HepG2 (cell line): ENCODE measurements at places on chromosomes 5 and 9. TPM values are rescaled to one million over a fixed set of nuclear protein-coding genes. Genes with fewer than 3 reads are reported as not detected.
A peak's percentile ranks its signal among the peaks of the same experiment; 100 is the strongest.

Gene PCDHGA5
- total RNA-seq = 0.11 and 0.27 TPM in 2 replicates

Gene SPINK6
- not detected in 2 replicates for total RNA-seq

Gene PCDH12
- total RNA-seq = not detected in 2 replicates

GRCh38 chr5:171437286-171437821 is 17.9 kb downstream of the FGF18 start:
- no peaks in the 10 kb centered on the region for H3K36me3 ChIP-seq
- DNase-seq = no peak
- peaks cover 26% of the 10 kb centered on the region for H3K4me1 ChIP-seq
- H3K27ac ChIP-seq = no peak overlapping the region

- H3K4me3 ChIP-seq = no peak overlapping the region
- no peaks in the 10 kb centered on the region for H3K27me3 ChIP-seq
- no peak overlapping the region for H3K27ac ChIP-seq
- no peak for DNase-seq
Measured at GRCh38 chr5:14552017-14552416, 29.6 kb upstream of the OTULINL start.

DNA sequence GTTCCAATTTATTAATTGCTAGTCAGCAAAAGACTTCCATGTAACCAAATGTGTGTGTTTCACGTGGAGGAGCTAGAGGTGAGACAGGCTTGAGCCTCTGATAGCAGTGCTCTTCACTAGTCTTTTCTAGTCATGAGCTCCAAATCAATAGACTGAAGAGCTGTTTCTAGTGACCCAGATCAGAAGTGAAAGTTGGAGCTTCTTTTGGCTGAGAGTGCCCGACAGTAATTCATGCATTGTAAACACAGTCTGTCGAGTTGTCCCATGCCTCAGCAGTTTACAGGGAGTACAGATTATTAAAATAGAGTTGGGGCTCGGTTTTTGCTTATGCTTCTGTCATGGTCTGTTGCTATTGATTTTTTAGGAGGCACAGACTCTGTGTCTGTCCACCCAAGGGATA is 793.1 kb downstream of the DTWD2 start:
- no peaks in the 10 kb centered on the region for H3K36me3 ChIP-seq
- H3K4me1 ChIP-seq = no peaks in the 10 kb centered on the region
- no peak overlapping the region for H3K4me3 ChIP-seq
- no peaks in the 10 kb centered on the region for H3K27me3 ChIP-seq
- H3K27ac ChIP-seq = no peak overlapping the region
- DNase-seq = no peak

DNA sequence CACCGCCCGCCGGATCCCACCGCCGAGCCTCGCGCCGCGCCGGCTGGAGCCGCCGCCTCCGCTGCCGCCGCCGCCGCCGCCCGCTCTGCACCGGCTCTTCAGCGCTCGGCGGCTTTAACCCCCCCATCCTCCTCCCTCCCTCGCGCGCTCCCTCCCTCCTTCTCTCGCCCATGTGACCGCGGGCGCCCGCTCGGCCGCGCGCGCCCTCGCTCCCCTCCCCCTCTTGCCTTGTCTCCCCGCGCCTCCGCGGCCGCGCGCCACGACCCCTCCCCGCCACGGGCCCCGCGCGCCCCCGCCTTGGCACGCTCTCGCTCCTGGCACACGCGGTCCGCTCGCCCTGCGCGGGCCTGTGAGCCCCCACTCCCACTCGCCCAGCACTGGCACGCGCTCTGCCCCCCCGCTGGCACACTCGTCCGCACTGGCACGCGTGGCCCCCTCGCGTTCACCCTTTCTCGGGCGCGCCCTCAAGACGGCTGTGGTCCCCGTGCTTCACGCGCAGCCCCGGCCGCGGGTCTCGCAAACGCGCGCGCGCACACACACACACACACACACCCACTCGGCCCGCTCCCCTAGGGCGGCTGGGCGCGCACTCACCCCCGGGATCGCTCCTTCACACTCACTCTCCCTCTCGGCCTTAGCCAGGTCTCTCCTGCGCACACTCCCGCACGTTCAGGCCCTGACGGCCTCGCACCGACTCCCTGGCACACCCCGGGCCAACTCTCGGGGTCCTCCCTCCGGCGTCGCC is at the start of gene CNTFR:
Gene CNTFR (minus strand): TSS at position 89 of the 745 bp plus-strand sequence. CDS start 20,743 bp downstream, outside the sequence.
- no peak within 1 kb of the TSS for H3K27ac ChIP-seq
- peaks cover 28% of the 10 kb centered on the region; the same call in 1 of the 2 replicates for H3K4me1 ChIP-seq
- DNase-seq = no peak
- no peaks in the 10 kb centered on the region for H3K36me3 ChIP-seq
- no peak within 1 kb of the TSS for H3K4me3 ChIP-seq
- peaks cover 92% of the 10 kb centered on the region for H3K27me3 ChIP-seq

DNA sequence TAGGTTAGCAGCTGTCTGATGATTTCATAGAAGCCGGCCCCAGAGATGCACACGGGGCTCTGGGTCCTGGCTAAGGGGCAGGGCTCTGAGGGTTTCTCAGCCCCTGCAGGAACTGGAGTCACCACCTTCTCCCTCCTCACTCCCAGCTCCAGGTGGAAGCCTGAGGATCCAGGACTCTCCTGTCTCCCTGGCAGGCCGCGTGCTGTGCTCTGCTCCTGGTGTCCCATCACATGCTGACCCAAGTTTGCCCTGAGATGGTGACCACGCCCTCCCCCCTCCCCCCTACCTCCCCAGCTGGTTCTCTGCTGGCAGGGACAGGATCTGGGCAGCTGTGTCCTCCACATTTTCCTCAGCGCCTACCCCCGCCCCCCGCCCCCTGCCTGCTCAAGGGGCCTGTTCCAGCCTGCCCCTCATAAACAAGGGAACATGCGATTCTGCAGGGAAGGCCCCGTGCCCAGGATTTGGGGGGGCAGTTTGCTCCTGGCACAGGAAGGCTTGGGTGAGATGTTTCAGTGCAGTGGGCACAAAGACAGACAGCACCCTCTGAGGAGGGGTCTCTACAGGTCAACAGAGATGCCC is 87.4 kb downstream of the PSD2 start:
- no peaks in the 10 kb centered on the region for H3K4me1 ChIP-seq
- no peak for DNase-seq
- H3K27me3 ChIP-seq = peaks cover 4% of the 10 kb centered on the region; the same call in 1 of the 2 replicates
- H3K4me3 ChIP-seq = no peak overlapping the region
- no peak overlapping the region for H3K27ac ChIP-seq
- H3K36me3 ChIP-seq = no peaks in the 10 kb centered on the region

GRCh38 chr5:151449297-151449696 is 1.9 kb downstream of the SLC36A1 start:
- DNase-seq = no peak
- peaks cover 63% of the 10 kb centered on the region for H3K4me1 ChIP-seq
- H3K27ac ChIP-seq = no peak overlapping the region
- no peak overlapping the region for H3K4me3 ChIP-seq
- no peaks in the 10 kb centered on the region for H3K27me3 ChIP-seq

- H3K27ac ChIP-seq = no peak overlapping the region
- peaks cover 50% of the 10 kb centered on the region for H3K4me1 ChIP-seq
- H3K36me3 ChIP-seq = no peaks in the 10 kb centered on the region
- peak overlapping the region; percentile 58; the same call in 1 of the 2 replicates for H3K4me3 ChIP-seq
- no peak for DNase-seq
Measured at GRCh38 chr5:135126688-135127438, 92.8 kb upstream of the PITX1 start.

DNA sequence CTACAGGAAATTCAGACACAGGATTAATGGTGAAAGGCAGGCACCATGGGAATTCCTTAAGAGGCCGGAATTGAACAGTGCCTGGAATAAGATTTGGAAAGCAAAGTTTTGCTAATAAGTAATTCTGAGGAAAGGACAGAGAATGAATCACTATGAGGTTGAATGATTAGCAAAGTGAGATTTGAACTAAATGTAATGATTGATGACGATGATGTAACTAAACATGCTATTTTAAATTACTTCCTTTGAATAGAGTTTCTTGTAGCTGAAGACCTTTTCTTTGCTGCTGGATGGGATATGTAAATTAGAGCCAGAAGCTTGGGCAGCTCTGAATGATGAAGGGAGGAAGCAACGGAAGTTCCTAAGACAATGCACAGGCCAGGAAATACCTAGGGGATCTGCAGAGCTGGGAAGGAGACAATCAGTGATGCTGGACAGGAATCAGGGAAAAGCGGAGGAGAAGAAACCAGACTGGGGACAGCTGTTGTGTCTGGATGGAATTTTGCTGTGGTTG is 482.0 kb downstream of the PSAT1 start:
- DNase-seq = no peak
- no peaks in the 10 kb centered on the region for H3K4me1 ChIP-seq
- H3K27ac ChIP-seq = no peak overlapping the region
- no peaks in the 10 kb centered on the region for H3K36me3 ChIP-seq

DNA sequence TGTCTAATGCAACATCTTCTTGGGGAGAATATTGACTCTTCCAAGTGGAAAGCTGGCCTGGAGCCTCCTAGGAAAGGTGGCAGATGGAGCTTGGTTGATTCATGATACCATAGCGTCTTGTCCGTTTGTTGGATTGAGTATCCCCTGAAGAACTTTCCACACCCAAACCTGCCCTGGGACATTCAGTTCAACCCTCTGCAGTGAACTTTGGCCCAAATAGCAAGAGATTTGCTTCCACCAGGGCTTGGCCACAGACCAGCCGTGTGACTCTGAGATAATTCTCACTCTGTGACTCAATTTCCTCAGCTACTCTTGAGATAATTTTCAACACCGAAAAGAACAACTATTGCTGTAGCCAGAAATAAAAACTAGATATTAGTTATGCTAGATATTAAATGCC is 108.0 kb upstream of the RAD23B start:
- no peak overlapping the region for H3K27ac ChIP-seq
- no peaks in the 10 kb centered on the region for H3K27me3 ChIP-seq
- H3K4me3 ChIP-seq = no peak overlapping the region

- no peak for DNase-seq
- no peaks in the 10 kb centered on the region for H3K4me1 ChIP-seq
- H3K27ac ChIP-seq = no peak overlapping the region
- H3K27me3 ChIP-seq = peaks cover 22% of the 10 kb centered on the region; the same call in 2 of the 3 replicates
Measured at GRCh38 chr9:115080242-115080641, 37.7 kb downstream of the TNC start.
